ENCODE measurements at places on chromosomes 6 and 20.

DNA sequence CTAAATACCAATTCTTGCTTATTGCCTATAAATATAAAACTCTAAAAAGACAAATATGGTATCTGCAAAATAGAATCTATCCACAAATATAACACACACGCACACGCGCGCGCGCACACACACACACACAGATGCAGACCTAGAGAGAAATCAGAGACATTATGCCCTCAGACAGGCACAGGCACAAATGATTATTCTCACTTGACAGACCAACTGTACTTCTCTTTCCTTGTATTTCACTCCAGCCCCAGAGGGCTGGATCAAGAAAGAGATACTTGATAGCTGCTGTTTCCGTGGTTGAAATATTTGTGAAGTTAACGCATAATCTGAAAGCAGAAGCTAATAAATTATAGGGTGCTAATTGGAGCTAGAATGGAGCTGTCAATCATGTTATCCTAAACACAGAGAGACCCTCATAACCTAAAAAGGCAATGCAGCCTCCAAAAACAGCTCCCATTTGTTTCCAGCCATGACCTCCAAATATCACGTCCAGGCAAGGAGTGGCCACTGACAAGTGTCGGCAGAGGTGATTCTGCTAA lies 11.5 kb downstream of the VGLL2 start:
- DNase-seq = no peak

GRCh38 chr6:119655124-119655523 lies 305.6 kb upstream of the MAN1A1 start:
- DNase-seq = no peak

- peak; percentile 82 for DNase-seq
Measured at GRCh38 chr20:53934421-53935343, 135.7 kb downstream of the BCAS1 start.

- DNase-seq = peak; percentile 68
Measured at GRCh38 chr6:111552241-111552744, 53.4 kb downstream of the TRAF3IP2 start.

DNA sequence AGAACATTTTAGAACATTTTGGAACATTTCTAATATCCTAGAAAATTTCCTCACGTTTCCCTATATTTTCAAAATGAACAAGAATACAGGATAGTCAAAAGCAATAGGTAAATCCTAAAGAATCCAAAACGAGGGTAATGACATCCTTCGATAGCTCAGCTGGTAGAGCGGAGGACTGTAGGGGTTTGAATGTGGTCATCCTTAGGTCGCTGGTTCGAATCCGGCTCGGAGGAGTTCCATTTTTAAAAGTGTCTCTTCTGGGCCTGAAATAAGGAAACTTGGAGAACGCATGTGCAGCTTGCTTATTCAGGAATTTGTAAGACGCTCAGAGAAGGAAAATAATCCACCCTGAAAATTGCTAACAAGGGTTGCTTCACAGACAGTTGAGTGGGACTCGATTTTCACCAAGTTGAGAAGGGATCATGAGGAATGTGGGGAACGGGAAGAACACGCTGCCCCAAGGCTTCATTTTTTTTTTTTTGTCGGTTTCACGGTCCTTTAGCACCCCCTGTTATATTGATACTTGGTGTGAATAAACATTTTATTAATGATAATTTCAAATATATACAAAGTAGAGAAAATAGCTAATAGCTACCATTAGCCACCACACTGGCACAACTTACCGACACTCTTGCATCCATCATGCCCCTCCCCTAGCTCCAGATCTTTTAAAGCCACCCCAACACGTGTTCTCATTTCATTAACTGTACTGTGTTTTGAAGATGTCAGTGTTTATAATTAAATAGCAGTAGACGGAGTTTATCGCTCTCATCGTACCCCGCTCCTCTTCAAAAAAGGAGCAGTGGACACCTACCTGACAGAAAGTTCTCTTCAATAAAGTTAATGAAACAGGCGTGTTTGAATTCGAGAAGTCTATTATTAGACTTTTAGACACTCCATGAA lies 1.8 kb upstream of the ABT1 start:
- DNase-seq = peak; percentile 86

Data from foreskin keratinocyte (primary cell).